Fibroblast of skin of right biceps (primary cell): ENCODE measurements at places on chromosomes 16 and 17.

GRCh38 chr17:51472670-51473205 is 212.4 kb downstream of the UTP18 start:
- DNase-seq: no peak

DNA sequence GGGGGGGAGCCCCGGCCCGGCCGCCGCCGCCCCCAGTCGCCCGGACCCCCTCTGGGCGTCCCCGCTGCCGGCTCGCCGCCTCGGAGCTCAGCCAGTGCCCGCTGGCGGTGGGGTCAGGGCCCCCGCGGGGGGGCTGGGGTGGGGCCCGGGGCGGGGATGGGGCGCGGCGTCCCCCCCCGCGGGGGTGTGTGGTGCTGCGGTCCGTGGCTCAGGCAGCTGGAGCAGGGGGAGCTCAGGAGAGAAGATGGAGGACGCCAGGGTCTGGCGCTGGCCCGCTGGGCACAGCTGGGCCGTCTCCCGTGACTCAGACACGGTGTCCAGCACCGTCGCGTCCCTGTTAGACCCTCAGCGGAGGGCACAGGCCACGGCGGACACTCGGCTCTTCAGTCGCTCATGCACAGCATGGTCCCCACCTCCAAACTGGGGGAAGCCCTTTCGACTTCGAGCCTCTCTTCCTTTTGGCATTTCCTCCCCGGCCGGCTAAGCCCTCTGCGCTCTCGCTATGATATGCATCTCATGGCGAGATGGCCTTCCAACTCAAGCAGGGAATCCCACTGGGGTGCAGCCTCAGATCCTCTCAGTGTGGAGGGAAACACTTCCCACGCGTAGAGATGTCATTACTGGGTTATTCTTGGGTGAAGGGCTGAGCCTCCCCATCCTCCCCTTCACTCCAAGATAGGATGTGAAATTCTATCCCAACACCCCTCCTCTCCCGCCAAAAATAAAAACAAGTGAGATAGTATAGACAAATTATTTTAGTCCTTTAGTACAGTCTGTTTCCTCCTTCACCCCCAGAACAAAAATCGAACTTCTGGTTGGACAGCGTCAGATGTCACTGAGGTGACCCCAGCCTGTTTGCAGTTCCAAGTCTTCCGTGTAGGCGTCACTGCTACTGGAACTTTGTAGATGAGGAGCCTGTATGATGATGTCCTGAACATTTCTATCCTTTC is 522 bp upstream of the VEZF1 start:
- DNase-seq: peak; percentile 75

- DNase-seq: peak; percentile 70
Measured at GRCh38 chr17:3892095-3892998, 506 bp downstream of the CAMKK1 start.

GRCh38 chr17:8555062-8555461 is 75.5 kb downstream of the MYH10 start:
- DNase-seq: no peak

GRCh38 chr17:51298508-51299371 is 38.4 kb downstream of the UTP18 start:
- peak; percentile 44 for DNase-seq

- no peak for DNase-seq
Measured at GRCh38 chr17:34352191-34352590, 4.1 kb upstream of the CCL13 start.

DNA sequence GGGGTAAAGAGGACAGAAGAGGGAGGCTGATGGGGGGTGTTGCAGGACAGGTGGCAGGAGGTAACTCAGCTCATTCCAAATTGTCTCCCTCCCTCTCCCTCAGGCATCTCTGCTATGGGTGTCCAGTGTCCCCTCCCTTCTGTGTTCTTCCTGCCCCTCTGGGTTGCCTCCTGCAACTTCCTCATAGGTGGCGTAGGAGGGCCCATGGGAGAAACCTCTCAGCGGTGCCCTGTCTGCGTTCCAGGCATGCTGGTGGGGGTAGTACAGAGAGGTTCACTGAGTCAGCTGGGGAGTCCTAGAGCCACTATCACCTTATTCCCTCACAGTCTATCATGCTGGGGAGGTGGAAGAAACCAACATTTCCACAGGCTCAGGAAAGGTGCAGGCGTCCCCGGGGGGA is 14.7 kb upstream of the ODF4 start:
- DNase-seq: no peak

GRCh38 chr16:52283018-52283417 is 263.9 kb downstream of the TOX3 start:
- peak; percentile 13 for DNase-seq

DNA sequence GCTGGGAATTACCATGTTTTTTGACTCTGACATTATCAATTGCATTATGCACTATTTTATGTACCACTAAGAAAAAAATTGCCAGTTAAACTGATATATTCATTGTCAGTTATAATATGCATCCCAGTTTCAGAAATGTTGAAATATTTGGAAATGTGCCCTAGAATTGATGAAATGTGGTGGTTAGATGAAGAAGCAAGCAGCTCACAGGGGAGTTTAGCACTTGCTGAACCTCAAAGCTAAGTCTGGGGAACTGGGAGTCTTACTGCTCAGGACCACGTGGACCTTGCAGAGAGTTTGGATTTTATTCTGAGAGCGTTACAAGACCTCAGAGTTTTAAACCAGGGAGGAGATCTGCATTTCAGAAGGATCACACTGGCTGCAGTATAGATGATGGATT is 67.9 kb downstream of the TNRC6C start:
- DNase-seq: peak; percentile 25

- peak; percentile 16 for DNase-seq
Measured at GRCh38 chr16:27355610-27356009, 41.8 kb downstream of the IL4R start.

- DNase-seq: no peak
Measured at GRCh38 chr16:19808061-19808641, 76.5 kb downstream of the GPRC5B start.

DNA sequence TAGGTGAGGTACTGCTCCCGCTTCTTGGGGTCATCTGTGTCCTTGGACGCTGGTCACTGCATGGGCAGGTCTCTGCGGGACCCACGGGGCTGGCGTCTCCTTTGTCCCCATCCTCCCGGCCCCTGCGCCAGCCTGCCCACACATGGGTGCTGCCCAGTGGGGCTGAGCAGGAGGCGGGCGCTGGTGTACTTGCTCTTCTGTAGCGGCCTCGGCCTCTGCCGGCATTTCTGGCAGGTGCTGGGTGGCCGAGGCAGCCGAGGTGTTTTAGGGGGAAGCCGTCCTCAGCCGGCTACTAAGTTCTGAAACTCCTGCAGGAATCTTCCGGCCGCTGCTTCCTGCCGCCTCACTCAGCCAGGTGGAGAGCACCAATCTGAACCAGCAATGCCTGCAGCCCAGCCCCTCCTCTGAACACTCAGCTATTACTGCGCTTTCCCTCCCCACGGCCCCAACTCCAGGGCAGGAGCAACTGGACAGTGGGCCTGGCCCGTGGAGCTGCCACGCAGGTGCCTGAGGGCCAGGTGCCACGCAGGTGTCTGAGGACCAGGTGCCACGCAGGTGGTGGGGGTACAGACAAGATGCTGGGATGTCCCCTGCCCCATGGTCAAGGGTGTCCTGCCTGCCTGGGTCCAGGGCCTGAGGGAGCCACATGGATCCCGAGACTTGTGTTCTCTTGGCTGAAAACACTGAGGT is 10.0 kb downstream of the DECR2 start:
- DNase-seq: no peak

DNA sequence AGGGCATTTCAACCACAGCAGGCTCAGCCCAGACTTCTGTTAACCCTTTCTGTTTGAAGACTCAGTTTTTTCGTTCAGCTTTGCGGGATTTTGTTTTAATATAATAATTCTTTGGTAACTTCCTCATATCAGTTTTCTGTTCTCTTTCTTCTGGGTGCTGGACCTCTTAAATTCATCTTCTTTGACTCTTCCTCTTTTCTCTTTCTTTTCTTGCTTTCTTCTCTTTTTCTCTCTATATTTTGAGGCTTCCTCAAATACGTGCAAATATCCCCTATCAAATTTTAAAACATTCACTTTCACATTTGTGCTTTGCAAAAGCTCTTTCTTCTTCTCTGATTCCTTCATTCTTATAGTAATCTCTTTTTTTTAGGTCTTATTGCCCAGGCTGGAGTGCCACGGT is 136.3 kb downstream of the HS3ST3B1 start:
- DNase-seq: no peak

GRCh38 chr17:160336-160735 is 21.1 kb downstream of the DOC2B start:
- no peak for DNase-seq

GRCh38 chr17:57920916-57921703 is 34.1 kb downstream of the CUEDC1 start:
- peak; percentile 39 for DNase-seq

DNA sequence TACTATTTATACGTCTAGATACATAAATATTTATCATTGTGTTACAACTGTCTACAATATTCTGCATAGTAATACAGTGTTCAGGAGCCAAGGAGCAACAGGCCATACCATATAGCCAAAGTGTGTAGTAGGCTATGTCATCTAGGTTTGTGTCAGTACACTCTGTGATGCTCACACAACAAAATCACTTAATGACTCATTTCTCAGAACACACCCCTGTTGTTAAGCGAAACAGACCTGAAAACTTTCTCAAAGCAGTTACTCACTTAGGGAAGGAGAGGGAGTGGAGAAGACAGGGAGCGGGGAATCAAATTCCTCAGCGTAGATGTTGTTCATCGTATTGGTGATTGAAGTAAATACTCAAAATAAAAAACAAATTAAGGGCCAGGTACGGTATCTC is 269.5 kb downstream of the STX8 start:
- peak; percentile 16 for DNase-seq

GRCh38 chr16:26961459-26961858 is 105.3 kb upstream of the C16orf82 start:
- DNase-seq: no peak

GRCh38 chr16:51820176-51820575 is 669.1 kb upstream of the SALL1 start:
- DNase-seq: no peak

GRCh38 chr17:75753514-75754377 is 11.2 kb downstream of the GALK1 start:
- DNase-seq: peak; percentile 79

- DNase-seq: no peak
Measured at GRCh38 chr16:75573955-75574354, 7.8 kb downstream of the GABARAPL2 start.

GRCh38 chr17:82052638-82053059 is 951 bp downstream of the GPS1 start:
- no peak for DNase-seq

DNA sequence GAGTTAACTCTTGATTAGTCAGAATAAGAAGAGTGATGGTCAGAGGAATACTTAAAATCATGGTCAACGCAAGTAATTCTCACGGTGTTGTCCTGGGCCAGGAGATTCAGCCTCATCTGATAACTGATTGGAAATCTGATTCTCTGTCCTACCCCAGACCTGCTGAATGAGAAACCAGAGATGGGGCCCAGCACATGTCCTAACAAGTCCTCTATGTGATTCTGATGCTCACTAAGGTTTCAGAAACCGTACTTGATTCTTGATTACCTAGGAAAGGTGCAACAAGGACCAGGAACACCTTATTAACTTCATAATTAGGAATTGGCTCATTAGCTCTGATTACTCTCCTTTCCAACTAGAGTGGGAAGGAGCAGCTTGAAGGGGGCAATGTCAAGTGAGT is 44.5 kb downstream of the ANKFY1 start:
- DNase-seq: no peak

DNA sequence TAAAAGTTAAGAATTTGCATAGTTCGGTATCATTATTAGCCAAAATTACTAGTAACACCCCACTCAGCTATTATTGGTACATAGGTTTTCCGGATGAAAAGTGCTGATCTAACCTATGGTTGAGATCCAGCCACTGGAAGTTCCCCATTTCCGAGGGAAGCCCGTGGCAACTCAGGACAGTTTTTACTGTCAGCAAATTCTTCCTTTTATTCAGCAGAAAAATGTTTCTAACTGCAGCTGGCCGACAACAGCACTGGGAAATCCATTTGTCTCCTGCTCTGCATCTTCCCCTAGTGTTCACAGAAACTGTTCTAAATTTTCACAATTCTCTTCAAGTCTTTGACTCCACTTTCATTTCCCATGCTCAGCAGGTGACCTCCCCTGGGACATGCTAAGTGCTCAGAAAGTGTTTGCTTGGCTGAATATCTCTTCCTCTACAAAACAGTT is 15.5 kb upstream of the MMD start:
- DNase-seq: no peak

- peak; percentile 38 for DNase-seq
Measured at GRCh38 chr17:67633751-67634211, 84.0 kb upstream of the NOL11 start.

DNA sequence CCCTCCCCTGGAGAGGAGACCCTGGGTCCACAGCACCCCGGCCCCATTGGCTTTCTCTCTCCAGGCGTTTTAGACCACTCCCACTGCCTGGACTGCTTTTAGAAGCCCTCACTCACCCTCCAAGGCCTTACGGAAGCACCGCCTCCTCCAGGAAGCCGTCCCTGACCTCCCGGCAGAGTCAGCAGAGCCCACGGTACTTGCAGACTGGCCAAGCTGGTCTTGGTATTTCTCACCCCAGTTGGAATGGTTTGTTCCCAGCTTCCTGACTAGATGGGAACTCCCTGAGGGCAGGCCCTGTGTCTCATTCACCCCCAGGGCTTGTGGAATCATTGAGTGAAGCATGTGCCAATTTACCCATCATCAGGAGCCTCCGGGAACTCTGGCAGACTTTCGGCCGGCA is 9.2 kb downstream of the SCGB1C2 start:
- no peak for DNase-seq

DNA sequence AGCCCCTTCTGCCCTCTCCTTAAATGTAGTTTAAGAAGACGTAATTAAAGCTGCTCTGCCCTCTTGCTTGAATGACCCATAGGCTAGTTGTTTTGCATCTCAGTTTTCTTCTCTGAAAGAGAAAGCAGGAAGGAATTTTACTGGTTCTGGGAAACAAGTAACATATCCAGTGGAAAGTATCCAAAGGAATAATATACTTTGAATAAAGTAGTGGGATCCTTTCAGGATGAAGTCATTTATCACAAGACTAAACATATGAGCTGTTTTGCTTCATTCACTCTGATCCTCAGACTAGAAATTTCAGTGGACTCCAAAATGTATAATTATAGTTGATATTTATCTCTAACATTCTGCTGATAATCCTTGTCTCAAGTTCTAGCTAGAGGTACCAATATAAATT is 1297.6 kb upstream of the GOT2 start:
- peak; percentile 8 for DNase-seq

DNA sequence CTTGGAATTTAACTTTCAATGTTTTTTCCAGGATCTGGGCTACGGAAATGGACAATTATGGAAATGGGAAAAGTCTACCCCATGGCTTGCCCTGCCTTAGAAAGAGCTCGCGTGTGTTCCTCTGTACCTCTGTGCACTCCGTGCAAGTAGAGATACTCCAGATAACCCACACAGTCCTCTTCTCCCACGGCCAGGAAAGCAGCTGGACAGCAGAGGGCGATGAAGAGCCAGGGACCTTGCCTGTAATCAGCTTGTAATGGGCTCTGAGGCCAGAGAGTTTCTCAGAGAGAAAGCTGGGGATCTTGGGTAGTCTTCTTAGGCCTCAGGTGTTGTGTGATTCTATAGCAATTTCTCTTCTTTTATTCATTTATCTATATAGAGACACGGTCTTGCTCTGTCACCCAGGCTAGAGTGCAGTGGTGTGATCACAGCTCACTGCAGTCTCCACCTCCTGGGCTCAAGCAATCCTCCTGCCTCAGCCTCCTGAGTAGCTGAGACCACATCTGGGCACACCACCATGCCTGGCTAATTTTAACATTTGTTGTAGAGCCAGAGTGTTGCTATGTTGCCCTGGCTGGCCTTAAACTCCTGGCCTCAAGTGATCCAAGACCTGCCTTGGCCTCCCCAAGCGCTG is 2.4 kb upstream of the SOCS7 start:
- peak; percentile 76 for DNase-seq
